ENCODE measurements at places on chromosomes 7 and 10.

- DNase-seq: peak; percentile 68
These were observed 54.1 kb upstream of the CYP26C1 start for GRCh38 chr10:93006435-93007039.

GRCh38 chr7:135693558-135693957 lies 31.2 kb downstream of the STMP1 start:
- no peak for DNase-seq

- DNase-seq: no peak
These were observed 212.1 kb upstream of the KLF14 start for GRCh38 chr7:130946114-130946513.

GRCh38 chr7:20107582-20107981 lies 109.6 kb downstream of the MACC1 start:
- peak; percentile 34 for DNase-seq

GRCh38 chr10:117160567-117160966 lies 22.5 kb upstream of the VAX1 start:
- no peak for DNase-seq

- DNase-seq: no peak
These were observed 643 bp downstream of the SMO start for GRCh38 chr7:129188892-129189660.

GRCh38 chr7:770741-771166 lies 43.7 kb upstream of the PRKAR1B start:
- DNase-seq: no peak

- peak; percentile 68 for DNase-seq
These were observed 4.0 kb upstream of the CFAP58 start for GRCh38 chr10:104349623-104350126.

- DNase-seq: no peak
These were observed 82.6 kb upstream of the AUTS2 start for GRCh38 chr7:69515495-69516212.

- DNase-seq: no peak
These were observed 7.6 kb downstream of the CYP26A1 start for GRCh38 chr10:93081318-93081717.

DNA sequence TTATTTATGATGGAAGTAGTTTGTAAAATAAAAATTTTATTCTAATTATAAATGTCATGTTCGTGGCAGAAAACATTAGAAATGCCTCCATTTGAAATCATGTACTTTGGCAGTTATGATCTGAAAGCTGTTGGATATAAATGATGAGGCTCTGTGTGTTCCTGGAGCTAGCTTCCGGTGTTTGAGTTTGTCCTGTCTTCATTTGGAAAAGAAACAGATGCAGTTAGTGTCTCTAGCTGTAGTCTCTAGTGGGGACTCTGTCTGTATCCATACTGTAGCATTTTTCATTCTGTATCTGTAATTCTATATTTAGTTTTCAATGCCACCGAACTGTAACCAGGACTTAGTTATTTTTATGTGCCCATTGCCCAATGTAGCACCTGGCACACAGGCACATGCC lies 197.0 kb upstream of the FZD1 start:
- DNase-seq: no peak

Measured in PC-3 (cell line).